ENCODE measurements at places on chromosomes 16 and 17.

DNA sequence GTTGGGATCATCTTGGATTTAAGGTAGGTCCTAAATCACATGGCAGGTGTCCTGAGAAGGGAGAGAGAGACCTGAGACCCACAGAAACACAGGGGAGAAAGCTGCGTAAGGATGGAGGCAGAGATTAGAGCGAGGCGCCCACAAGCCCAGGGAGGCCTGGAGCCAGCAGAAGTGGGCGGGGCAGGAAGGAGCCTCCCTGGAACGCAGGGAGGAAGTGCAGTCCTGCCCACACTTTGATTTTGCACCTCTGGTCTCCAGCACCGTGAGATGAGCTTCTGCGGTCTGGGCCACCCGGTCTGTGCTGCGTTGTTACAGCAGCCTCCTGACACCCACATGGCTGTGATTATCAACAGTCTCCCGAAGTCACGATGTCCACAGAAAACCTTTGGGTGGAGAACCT lies 6.4 kb downstream of the DNASE1L2 start:
- DNase-seq, result no peak

- no peak for DNase-seq
Measured at GRCh38 chr17:69047368-69048263, 13.1 kb downstream of the ABCA9 start.

DNA sequence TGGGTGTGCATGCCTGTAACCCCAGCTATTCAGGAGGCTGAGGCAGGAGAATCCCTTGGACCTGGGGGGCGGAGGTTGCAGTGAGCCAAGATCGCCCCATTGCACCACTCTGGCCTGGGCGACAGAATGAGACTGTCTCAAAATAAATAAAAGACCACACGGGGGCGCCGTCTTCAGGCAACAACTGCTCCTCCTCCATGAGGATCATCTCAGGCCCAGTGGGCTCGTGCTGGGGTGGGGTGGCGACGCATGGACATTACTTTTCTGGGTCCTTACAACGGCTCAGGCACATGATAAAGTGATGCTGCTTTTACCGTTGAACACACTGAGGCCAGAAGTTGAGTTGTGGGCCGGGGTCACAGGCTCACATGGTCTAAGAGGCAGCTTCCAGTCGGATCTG lies 56.2 kb downstream of the PRMT7 start:
- DNase-seq, result peak; percentile 40

DNA sequence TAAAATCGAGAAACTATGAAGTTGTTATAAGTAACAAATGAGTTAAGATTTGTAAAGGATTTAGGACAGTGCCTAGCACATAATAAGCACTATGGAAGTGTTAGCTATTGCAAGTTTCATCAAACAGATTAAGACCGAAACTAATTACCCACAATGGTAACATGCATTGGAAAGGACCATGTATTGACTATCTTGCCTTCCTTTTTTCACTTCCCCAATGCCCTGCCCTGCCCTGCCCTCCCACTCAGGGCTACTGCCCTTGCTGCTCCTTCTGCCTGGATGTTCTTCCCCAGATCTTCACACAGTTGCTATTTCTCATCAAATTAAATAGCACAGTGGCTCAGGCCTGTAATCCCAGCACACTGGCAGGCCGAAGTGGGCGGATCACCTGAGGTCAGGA lies 202.1 kb upstream of the PSMD7 start:
- no peak for DNase-seq

- no peak for DNase-seq
Measured at GRCh38 chr16:4160658-4161430, 44.6 kb upstream of the ADCY9 start.

DNA sequence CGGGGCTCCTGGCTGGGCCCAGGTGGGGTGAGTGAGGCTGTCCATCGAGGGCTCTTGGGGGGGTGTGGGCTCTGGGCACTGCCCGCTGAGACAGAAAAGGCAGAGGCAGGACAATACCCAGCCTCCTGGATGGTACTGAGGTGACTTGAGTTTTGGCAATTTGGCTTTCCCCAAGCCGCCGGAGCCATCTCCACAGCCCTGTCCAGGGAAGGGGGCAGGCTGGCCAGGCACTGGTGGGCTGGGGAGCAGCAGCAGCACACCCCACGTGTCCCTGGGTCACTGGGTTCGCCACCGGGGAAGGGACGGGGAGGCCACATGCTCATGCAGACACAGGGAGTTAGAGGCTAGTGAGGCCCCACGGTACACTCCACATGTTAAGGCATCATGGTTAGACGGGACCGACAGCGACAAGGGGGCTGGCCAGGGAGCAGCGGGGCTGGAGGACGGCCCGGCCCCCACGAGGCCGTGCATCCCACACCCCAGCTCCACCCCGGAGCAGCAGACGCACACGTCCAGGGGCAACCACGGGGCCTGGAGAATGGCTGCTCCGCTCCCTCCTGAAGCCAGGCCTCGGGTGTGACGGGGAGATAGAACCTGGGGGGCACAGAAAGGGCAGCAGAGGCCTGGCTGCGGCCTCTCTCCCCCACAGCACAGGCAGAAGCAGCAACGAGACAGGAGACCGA lies 3.0 kb downstream of the ARHGDIA start:
- no peak for DNase-seq

- DNase-seq, result no peak
Measured at GRCh38 chr17:55763856-55764255, 13.0 kb downstream of the PCTP start.

GRCh38 chr16:86527366-86527765 lies 17.0 kb downstream of the FOXF1 start:
- no peak for DNase-seq

Data from CD4-positive, alpha-beta T cell treated with Interleukin-4 for 1 hour (primary cell).